ENCODE measurements at places on chromosomes 5 and 9.

GRCh38 chr5:172646716-172647285 is 5.7 kb downstream of the NEURL1B start:
- DNase-seq = no peak

GRCh38 chr9:116278326-116278725 is 124.7 kb downstream of the PAPPA start:
- no peak for DNase-seq

DNA sequence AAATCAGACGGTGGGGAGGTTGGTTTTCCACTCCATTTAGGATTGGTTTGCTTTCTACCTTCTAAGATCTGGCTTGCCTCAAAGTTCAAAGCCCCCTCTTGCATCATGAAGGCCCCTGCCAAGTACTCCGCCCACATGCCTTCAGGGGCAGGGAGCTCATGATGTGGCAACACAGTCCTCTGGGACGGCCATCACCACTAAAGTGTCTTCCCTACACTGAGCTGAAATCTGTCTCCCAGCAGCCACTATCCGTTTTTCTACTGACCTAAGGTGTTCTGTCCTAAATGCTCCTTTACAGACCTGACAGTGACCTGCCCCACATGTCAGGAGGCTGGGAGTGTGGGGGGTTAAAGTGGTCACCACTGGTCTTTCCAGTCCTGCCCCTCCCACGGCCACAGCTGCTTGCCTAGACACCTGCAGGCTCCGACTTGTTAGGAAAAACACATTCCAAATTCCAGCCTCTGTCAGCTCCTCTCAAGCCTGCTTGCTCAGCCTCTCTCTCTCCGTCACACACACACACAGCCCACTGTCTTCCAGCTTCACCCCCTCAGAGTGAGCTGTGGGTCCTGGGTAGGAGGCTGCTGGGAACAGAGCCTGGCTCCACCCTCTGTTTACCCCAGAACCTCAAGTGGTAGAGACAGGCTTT is 44.9 kb downstream of the SHB start:
- DNase-seq = no peak

GRCh38 chr5:77209495-77210090 is 887 bp upstream of the PDE8B start:
- no peak for DNase-seq

- DNase-seq = no peak
Observed at GRCh38 chr5:116271446-116272025, 186.7 kb downstream of the COMMD10 start.

GRCh38 chr5:10733426-10733825 is 27.6 kb downstream of the DAP start:
- no peak for DNase-seq

DNA sequence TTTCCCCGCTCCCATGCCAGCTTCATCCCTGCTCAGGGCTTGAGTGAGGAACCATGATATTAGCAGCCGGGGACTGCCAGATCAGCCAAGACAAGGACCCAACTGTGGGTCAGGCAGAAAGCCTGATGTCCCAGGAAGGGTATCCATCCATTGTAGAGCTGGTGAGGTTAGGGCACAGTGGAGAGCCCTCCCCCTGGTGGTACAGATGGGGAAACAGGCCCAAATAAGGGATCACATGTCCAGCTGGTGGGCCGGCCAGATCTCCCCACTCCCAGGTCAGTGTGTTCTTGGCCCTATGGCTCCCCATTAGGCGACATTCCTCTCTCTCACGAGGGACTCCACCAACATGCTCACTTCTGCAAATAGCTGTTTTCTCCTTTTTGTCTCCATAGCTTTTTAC is 9.0 kb downstream of the CDX1 start:
- no peak for DNase-seq

DNA sequence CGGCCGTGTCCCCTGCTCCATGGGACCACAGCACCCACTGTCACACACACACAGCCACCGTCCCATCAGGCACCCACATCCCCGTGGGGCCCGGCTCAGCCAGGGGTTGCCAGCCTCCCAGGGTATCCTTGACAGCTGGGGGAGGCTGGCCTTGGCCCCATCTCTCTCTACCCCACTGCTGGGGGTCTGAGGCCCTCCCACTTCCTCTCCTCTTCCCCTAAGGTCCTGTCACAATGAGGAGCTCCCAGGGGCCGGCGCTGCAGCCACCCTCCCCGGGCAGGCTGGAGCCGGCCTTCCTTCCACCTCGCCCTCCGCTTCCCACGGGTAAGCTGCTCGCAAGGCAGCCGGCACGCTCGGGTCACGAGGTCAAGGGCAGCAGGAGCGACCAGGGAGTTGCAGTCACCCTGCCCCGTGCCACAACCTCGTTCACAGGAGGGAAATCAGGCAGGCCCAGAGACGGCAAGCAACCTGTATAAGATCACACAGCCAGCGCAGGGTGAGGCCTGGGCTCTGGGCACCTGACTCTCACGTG is 38.6 kb upstream of the NOTCH1 start:
- no peak for DNase-seq

DNA sequence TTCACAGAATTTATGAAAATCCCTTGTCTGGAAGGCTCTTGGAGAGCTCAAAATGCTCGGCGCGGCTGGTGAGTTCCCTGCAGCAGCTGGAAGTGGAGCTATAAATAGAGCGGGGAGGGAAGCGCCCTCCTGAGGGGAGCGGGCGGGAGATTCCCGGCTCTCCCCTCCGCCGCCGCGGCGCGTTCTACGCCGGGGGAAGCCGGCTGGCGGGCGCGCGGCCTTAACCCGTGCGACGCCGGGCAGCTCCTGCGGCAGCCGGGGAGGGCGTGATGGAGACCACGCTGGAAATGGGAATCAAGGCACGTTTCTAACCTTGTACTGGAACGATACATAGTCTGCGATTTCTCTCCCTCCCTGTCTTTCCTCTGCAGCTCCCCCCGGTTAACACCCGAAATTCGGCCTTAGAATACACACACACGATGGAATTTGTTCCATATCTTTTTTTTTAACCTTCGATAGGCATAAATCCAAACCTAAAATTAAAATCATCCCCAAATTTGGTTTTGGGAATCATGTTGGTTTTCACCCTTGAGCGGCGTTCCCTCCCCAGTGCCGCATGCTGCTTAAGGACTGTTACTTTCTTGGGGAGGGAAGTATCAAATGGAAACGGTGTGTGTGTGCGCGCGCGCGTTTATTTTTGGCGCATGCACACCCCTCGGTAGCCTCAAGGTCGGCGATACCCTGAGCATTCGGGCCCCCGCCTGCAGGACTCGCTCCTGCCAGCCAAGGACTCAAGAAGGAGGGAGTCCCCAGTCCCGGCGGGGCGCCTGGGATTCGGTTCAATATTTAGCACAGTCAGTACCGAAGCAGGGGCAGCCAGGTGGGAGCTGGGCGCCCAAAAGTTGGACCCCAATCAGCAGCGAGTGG is 306.3 kb upstream of the KCNN2 start:
- no peak for DNase-seq

GRCh38 chr5:16901021-16901644 is 35.0 kb downstream of the MYO10 start:
- DNase-seq = no peak

DNA sequence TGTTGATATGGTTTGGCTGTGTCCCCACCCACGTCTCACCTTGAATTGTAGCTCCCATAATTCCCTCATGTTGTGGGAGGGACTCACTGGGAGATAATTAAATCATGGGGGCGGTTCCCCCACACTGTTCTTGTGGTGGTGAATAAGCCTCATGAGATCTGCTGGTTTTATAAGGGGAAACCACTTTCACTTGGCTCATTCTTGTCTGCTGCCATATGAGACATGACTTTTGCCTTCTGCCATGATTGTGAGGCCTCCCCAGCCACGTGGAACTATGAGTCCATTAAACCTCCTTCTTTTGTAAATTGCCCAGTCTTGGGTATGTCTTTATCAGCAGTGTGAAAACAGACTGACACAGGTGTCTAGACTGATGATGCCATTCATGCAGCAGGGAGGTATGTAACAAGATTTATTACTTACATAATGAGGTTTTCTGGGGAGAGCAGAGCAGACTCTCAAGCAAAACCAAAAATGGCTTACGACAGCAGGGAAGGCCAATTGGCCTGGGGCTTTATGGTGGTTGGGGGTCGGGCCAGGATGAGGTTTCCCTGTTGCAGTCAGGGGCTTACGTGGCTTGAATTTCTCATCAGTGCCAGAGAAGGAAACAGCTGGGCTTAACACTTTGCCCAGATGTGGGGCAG is 9.5 kb upstream of the COMMD10 start:
- no peak for DNase-seq

DNA sequence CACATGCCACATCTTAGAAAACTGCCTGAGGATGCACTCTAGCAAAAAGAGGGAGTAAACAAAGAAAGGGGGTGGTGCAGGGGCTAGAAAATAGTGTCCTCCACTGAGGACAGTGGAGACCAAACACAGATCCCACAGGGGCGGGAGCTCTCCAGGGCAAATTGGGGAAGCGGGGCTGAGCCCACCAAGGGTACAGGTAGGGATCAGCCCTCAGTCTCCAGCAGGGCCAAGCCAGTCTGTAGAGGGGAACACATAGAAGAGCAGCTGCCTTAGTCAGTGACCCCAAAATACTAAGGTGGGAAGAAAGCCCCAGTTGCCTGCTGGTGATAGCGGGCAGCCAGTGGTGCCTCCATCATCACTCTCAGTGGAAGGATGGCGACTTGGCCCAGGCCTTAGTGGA is 134.0 kb downstream of the ATPSCKMT start:
- DNase-seq = no peak

GRCh38 chr5:142181096-142181495 is 72.5 kb downstream of the NDFIP1 start:
- no peak for DNase-seq

- no peak for DNase-seq
Observed at GRCh38 chr9:104330841-104331240, 173.2 kb upstream of the OR13F1 start.

DNA sequence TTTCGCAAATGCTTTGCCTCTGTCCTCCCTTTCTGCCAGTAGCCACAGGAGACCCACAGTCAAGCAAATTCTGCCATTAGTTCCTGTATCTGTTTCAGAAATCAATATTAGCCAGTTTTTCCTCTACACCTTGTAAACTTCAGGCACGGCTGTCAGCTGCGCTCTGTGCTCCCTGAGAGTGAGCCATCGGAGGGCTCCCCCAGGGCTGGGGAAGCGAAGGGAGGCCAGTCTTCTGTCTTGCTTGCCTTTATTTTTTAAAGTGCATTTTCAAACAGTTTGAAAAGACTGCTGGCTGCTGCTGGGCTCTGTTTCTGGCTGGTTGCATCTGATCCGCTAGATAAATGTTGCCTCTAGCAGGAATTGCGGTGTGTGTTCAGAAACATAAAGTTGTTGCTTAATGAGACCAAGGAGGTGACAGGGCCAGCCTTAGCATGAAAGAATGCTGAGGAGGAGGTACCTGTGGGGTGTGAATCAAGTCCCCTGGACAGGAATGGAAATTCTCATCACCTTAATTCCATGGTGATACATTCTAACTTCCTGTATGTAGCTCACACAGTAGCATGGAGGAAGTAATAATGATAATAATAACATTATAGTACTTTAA is 421.7 kb upstream of the KIF2A start:
- DNase-seq = no peak

GRCh38 chr9:98425079-98425478 is 169.6 kb upstream of the TBC1D2 start:
- no peak for DNase-seq

DNA sequence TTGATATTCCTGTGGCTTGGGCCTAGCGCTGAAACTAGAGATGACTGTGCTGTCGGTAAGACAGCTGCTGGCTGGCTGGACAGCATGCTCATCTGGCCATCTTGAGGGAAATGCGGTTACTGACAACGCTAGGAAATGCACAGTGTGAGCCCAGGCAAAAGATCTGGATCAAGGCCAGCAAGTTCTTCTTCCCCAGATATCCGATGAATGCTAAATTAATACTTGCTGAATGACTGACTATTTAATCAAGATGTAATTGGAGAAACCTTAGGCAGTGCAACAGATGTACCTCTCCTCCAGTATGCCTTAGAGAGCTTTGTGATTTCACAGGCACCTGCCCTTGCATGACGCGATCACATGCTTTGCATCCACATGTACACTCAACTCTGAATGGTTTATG is 659.1 kb downstream of the EFNA5 start:
- no peak for DNase-seq

All from stimulated activated CD8-positive, alpha-beta memory T cell treated with anti-CD3 and anti-CD28 coated beads, Interleukin-4, amount 100 ng/mL, for 4 hours (primary cell).